NCI-H526 treated with DMSO at 0.1 percent for 48 hours (cell line): ENCODE measurements at places on chromosomes 4 and X.
A peak's percentile ranks its signal among the peaks of the same experiment; 100 is the strongest.

DNA sequence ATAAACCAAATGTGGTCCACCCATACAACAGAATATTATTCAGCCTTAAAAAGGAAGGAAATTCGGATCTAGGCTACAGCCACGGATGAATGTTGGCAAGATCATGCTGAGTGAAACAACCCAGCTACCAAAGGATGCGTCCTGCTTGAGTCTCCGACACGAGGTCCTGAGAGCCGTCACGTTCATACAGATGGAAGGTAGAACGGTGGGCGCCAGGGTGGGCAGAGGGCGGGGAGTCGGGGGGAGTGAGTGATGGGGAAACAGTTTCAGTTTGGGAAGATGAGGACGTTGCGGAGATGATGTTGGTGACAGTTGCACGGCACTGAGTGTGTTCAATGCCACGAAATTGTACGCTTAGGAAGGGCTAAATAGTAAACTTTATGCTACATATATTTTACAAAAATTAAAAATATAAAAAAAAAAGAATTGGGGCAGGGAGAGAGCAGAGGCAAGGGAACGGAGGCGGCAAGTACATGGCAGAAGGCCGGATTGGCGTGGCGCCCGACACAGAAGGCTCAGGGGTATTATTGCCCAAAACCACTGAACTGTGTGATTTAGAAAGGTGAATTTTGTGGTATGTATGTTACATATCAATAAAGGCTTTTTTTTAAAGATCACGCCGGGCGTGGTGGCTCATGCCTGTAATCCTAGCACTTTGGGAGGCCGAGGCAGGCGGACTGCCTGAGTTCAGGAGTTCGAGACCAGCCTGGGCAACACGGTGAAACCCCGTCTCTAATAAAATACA lies 14.8 kb upstream of the MXD4 start:
- no peak for DNase-seq

- DNase-seq, result no peak
Measured at GRCh38 chr4:742742-743311, 37.2 kb downstream of the PCGF3 start.

GRCh38 chr4:40749717-40750460 lies at the start of gene NSUN7:
Gene NSUN7 (plus strand): TSS chr4:40749955. CDS start chr4:40750694, 739 bp downstream.
- peak; percentile 84 for DNase-seq

- DNase-seq, result no peak
Measured at GRCh38 chr4:167616476-167616875, 382.2 kb upstream of the SPOCK3 start.
